ENCODE measurements at places on chromosomes 2 and 18.

GRCh38 chr2:46701152-46701551 is 214.5 kb downstream of the MCFD2 start:
- DNase-seq, result no peak

GRCh38 chr2:37973615-37974353 is 48.7 kb downstream of the RMDN2 start:
- no peak for DNase-seq

- no peak for DNase-seq
Observed at GRCh38 chr18:7152440-7152839, 34.8 kb upstream of the LAMA1 start.

- DNase-seq, result no peak
Observed at GRCh38 chr18:8217051-8217564, 392.1 kb upstream of the RAB12 start.

DNA sequence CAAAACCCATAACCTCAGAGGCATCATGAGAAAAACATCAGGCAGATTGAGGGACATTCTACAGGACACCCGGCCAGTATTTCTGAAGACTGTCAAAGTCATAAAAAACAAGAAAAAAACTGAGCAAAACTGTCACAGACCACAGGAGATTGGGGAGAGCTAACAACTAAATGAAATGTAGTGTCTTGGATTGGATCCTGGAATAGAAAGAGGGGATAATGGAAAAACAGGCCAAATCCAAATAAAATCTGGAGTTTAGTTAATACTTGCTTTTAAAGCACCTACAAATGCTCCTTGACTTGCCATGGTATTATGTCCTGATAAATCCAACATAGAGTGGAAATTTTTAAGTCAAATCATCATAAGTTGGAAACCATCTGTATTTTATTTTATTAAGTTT is 17.6 kb upstream of the CXCR1 start:
- no peak for DNase-seq

DNA sequence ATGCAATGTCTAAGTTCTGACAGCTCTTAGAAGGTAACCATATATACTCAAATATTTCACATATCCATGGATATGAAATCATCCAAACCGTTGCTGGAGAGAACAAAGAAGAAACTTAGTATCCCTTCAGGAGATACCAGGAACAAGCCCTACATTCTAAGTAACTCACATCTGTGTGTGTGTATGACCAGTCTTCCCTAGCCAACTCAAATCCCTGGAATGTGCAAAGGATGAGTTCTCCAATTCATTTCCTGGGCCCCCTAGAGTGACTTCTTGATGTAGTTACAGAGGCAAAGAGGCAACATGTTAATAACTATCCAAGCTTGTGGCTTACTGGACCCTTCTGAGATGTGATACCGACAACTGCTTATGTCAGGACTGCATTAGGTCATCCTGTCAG is 20.1 kb downstream of the TPGS2 start:
- no peak for DNase-seq

DNA sequence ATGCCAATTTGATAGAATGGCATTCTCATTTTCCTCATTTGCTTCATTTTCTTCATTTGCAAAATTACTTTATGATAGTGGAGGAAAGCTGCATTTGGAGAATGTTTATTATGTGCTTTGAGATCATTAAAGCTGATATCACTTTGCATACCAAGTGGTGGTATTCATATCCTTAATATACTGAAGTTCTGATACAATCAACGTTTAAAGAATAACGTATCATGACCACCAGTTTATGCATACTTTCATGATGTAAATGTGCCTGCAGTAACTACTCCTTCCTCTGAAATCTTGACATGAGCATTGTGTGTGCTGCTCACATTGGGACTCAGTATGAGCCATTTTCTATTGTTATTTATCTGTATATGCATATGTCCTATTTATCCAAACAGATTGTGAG is 302.1 kb downstream of the ARHGAP15 start:
- no peak for DNase-seq

DNA sequence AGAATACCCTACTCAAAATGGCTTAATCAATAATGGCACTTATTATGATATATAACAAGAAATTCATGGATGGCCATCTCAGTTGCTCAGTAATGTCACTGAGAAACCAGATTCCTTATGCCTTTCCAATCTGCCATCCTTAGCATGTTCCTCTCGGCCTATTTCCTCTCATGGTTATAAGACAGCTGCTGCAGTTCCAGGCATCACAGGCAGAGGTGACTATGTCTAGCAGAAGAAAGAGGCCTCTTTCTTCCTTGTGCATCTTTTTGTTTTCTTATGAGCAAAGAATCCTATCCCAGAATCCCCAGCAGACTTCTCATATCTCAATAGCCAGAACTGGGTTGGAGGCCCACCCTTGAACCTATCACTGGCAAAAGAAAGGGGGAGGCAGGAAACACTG is 310.6 kb upstream of the SPRED2 start:
- no peak for DNase-seq

DNA sequence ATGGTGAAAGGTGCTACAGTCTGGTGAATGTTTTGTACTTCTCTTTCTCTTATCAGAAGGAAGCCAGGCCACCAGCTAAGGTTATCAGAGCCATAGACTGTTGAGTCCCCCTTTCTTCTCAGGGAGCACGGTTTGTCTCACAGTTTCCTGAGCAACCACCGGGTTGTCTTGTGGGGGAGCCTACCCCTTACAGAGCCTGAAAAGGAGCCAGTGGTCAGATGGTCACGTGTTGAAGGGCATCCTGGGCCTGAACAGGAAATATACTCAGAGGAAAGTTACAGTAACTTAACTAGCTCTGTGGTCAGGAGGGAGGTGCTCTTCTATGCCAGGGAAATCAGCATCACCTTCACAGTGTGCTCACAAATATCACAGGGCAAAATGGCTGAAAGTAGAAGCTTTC is 11.6 kb downstream of the CD28 start:
- peak; percentile 79 for DNase-seq

- DNase-seq, result no peak
Observed at GRCh38 chr2:201968476-201968875, 65.2 kb upstream of the FZD7 start.

- no peak for DNase-seq
Observed at GRCh38 chr2:183579686-183580085, 455.4 kb downstream of the NUP35 start.

DNA sequence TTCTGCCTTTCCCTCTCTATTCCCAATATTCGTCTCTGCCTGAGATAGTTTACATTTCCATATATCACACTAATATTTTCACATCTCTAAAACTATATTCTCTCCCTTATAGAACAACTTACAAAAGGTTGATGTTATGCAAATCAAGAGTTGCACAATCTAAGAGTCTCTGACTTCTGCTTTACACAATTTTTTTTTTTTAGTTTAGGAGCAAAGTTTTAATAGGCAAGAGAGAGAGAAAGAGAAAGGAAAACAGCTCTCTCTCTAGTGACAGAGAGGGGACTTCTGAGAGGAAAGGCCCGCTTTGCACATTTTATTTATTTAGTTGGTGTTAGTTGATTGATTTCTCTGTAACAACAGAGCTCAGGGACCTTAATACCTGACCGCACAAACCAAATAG is 380.2 kb downstream of the TXNL1 start:
- no peak for DNase-seq

DNA sequence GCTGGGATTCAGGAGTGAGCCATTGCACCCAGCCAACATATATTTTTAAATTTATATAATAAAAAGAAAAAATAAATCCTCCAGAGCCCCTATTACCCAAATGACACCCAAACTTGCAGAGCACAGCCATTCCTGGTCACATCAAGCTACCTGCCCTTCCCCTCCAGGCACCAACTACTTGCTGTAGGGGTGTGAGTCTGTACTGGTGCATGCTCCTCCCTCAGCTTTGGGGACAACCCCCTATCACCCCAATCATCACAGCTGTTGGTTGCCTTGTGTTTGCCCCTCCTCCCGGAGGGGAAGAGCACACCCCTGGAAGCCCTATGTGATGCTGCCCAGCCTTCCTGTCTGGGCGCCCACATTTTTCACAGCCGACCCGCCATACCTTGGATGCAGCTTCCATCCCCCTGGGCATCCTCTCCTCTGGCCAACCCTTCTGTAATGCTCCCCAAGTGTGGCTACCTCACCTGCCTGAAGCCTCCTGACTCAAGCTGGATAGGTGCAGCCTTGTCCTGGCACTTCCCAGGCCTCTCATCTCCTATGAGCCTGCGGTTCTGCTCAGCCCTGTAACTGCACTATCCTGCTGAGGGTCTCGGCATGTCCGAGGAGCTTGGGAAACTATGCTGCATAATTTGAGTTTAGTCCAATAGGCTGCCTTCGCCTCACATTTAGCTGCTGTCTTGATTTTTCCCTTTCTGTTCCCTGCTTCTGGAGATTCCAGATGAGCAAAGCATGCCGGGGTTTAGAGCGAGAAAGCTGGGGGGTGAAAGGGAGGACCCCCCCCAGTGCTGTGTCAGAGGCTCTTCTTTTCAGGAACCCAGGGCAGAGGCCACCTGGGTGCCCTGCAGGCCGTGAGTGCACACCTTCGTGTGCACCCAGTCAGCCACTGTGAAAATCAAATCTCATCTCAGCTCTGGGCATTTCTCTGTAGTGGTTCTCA is 27.2 kb downstream of the CHST10 start:
- DNase-seq, result no peak

- DNase-seq, result no peak
Observed at GRCh38 chr18:48994044-48994651, 43.4 kb upstream of the SMAD7 start.

GRCh38 chr18:30999887-31000628 is 42.5 kb downstream of the DSC3 start:
- DNase-seq, result no peak

DNA sequence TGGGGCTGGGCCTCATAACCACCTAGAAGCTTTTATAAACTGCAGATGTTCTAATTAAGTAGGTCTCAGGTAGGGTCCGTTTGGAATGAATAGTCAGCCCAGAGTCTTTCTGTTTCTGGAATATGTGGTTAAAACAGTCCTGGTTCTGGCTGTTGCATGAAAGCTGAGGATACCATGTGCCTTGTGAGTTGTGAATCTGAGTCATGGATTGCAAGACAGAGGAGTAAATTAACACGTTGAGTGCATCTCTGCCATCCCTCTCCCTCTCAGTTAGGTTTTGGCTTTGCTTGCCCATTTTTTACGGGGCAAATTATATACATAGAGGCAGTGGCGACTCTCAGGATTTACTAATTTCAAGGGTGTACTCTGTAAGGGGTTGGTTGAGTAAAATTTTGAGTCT is 59.1 kb downstream of the NCK2 start:
- no peak for DNase-seq

DNA sequence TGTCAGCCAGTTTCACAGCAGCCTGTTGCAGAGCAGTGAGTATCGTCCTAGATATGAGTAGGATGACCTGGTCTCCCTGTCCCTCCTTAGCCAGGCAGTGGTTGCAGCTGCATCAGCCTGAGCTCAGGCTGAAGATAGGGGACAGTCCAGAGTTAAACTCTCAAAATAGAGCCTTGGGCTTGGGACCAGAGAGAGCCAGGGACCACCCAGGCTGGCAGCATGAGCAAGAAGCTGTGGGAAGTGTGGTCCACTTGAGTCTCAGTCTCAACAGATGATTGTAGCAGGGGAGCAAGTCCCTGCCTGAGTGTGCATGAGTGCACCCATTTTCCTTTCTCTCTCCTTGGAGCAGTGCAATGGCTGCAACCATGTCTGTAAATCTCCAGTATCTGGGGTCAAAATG is 38.0 kb upstream of the TACR1 start:
- no peak for DNase-seq

GRCh38 chr2:176160986-176161824 is 4.1 kb downstream of the HOXD3 start:
- no peak for DNase-seq

DNA sequence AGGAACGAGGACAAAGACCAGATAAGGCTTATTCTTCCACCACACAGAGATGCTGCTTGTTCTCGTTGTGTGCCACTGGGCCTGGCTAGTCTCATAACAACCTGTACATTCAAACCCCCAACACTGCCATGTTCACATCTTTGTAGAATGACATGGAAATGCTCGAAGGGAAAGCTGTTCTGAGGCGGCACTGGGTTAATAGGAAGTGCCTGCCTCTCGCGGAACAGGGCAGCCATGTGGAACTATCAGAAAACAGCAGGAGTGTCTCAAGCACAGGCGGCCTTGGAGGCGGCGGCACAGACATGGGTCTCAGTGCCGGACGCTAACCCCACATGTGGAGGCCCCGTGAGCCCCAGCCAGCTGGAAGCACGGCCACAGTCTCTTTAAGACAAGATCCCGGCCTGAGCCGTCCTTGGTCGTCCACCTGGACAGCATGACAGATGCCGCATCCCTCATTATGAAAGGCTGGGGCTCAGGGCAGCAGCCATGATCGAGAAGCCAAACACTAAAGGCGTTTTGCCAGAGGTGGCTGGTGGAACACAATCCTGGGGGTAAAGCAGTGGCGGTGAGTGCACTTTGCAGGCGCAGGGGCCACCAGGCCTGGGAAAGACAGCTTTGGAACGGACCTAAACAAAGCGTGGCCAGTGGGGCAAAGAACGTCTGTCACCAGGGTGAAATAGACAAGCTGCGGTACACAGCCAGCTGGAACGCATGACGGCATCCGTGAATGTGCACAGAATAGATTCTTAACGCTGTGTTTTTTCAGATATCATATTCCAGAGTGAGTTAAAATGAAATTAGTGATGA is 161.0 kb downstream of the HDAC4 start:
- DNase-seq, result no peak
